ENCODE measurements at places on chromosomes 3 and 15. TPM values are rescaled to one million over a fixed set of nuclear protein-coding genes. Genes with fewer than 3 reads are reported as not detected.

DNA sequence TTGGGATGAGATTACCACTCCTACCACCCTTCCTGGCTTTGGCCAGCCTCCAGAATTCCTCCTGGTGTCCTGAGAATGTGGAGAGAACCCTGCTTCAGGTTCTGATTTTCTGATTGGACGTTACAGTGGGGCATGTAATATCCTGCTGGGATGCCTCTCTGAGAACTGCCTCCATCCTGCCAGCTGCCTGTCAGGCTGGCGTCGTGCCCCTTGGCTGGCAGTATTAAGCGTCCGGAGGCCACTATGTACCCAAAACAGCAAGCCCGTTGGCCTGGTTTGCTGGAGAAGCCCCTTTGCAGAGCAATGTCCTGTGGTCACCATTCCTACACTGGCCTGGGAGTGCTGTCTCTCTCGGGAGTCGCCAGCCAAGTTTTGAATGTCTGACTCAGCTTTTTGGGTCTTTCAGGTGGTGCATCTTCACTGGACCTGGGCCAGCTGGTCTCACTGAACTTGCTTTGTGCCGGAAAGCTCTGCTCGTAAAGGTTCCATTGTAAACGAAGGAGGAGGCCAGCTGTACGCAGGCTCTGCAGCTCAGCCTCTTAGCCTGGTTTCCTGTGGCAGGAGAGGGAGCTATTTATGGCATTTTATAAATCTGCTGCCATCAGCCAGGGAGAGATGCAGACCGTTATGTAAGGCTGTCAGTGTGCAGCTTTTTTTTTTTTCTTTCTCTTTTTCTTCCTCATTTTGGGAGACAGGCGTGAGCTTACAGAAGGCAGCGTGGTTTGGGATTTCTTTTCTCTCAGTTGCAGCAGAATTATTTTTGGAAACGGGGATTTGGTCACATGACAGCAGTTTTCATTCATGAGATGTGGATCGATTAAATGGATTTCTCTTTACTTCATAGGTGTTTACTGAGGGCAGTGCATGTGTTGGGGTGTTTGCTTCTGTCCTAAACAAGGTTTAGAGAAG lies 19.0 kb upstream of the TRAK1 start:
- no peaks in the 10 kb centered on the region for H3K36me3 ChIP-seq
- H3K27me3 ChIP-seq: no peaks in the 10 kb centered on the region
- peak overlapping the region; percentile 45 for H3K4me3 ChIP-seq
- H3K27ac ChIP-seq: peak overlapping the region; percentile 95
- H3K4me1 ChIP-seq: peaks cover 84% of the 10 kb centered on the region

DNA sequence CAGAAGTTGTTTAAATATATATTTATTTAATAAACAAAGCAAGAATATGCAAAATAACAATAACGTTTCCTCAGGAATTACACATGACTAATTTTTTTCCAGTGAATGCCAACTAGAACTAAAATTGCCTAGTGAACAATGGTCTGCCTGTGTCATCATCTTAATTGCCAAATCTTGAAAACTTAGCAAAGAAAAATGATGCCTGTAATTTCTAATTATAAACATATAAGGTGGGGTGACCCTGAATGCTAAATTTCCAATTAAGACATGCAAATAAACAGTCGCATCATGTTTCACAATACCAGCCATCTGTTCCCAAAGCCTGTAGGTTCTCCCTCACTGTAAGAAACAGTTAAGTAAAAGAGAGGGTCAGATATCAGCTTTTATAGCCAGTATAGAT lies 67.6 kb upstream of the PLCL2 start:
- no peak overlapping the region for H3K4me3 ChIP-seq
- H3K36me3 ChIP-seq: no peaks in the 10 kb centered on the region
- no peak for DNase-seq
- H3K27me3 ChIP-seq: no peaks in the 10 kb centered on the region

- H3K27me3 ChIP-seq: no peaks in the 10 kb centered on the region
- DNase-seq: peak; percentile 80
- peak overlapping the region; percentile 92 for H3K27ac ChIP-seq
- peaks cover 35% of the 10 kb centered on the region for H3K4me1 ChIP-seq
Measured at GRCh38 chr15:65087873-65088642, 11.5 kb downstream of the KBTBD13 start.

Gene PROS1
- total RNA-seq: 51.0 TPM

DNA sequence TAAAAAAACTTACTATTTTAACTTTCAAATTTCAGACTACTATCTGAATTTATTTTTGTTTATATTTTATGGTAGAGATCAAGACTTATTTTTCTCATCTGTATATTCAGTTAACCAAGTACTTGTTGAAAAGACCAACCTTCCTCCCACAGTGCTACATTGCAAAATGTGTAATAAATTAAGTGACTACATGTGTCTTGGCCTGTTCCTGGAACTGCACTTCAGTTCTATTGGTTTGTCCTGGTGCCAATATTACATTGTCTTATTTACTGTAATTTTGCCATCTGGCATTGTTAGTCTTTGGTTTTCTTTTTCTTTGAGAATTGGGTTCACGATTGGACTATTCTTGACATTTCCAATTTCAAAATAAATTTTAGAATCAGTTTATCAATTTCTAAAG lies 138.4 kb upstream of the KCNMB2 start:
- no peaks in the 10 kb centered on the region for H3K27me3 ChIP-seq
- no peak overlapping the region for H3K27ac ChIP-seq
- H3K36me3 ChIP-seq: no peaks in the 10 kb centered on the region
- H3K4me1 ChIP-seq: no peaks in the 10 kb centered on the region

DNA sequence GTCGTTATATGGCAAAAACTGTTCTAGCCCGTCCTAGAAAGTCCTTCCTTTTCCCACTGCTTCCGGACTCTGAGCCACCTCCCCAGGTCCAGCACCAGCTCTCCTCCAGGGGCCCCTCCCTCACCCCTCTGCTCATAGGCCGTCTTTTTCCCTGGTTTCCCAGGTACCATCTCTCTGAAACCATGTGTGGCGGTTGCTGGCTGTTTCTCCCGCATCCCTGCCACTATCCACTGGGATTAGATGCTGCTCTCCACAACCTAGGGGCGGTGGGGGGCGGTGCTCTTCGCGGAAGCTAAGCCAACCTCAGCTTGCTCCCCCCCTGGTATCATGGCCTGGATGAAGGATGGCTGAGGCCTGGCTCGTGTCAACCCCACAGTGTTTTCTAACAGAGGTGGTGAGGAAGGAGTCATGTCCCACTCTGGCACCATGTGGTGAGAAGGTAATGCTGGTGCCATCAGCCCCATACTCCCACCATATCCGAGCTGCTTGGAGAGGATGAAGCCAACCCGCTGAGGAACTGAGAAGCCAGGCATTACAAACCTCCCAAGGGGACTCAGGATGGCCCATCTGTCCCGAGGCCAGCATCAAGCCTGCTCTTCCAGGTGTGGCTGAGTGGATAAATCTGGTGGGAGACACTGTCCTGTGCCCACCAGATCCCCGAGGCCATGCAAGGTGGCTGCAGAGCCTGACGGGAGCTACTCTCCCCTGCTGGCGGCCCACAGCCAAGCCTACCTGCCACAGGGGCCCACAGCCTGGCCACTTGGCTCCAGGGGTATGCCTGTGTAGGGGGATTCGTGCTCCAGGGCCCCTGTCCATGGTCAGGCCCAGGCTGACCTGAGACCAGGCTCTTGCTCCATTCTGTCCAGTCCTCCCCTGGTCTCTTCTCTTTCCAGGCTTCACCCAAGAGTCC lies 27.9 kb upstream of the SLC41A3 start:
- no peak overlapping the region for H3K27ac ChIP-seq
- H3K27me3 ChIP-seq: no peaks in the 10 kb centered on the region
- H3K36me3 ChIP-seq: no peaks in the 10 kb centered on the region
- DNase-seq: no peak
- no peak overlapping the region for H3K4me3 ChIP-seq
- H3K4me1 ChIP-seq: no peaks in the 10 kb centered on the region

DNA sequence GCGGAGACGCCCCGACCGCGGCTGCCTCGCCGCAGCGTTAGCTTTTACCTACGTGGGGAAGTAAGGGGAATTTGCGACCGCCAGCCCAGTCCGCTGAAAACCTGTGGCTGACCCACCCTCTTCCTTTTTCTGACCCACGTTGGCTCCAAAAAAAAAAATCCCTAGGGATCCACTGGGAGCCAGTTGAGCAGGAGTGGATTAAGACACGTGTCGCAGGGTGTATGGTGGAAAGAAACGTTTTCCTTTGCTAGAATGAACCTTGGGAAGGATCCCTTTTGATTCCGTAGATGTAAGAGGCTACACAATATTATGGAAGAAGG lies 575 bp upstream of the PCYT1A start:
- H3K4me1 ChIP-seq: peaks cover 42% of the 10 kb centered on the region
- no peaks in the 10 kb centered on the region for H3K27me3 ChIP-seq
- DNase-seq: no peak
- H3K4me3 ChIP-seq: peak overlapping the region; percentile 95
- peak overlapping the region; percentile 94 for H3K27ac ChIP-seq

DNA sequence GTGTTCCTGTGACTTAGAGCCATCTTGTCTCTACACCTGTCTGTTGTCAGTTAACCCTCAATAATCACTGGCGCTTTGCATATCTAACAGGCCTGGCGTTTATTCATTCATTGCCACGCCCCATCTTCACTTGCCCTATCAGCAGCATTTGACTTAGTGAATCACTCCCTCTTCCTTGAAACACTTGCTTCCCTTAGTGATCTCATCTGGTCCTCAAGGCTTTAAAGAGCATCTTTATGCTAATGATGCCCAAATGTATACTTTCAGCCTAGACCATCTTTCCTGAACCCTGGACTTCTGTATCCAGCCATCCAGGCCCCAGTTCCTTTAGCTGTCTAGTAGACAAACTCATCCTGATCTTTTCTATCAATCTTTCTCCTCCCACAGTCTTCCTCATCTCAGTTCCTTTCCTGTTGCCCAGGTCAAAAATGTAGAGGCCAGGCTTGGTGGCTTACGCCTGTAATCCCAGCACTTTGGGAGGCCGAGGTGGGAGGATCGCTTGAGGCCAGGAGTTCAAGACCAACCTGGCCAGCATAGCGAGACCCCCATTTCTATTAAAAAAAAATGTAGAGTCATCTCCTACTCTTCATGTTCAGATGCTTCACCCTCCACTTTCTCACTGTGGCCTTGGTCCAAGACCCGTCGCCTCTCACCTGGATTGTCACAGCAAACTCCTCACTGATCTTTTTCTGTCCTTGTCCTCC lies 1.4 kb upstream of the IGDCC4 start:
- no peak for DNase-seq
- no peaks in the 10 kb centered on the region for H3K27me3 ChIP-seq
- H3K36me3 ChIP-seq: no peaks in the 10 kb centered on the region

DNA sequence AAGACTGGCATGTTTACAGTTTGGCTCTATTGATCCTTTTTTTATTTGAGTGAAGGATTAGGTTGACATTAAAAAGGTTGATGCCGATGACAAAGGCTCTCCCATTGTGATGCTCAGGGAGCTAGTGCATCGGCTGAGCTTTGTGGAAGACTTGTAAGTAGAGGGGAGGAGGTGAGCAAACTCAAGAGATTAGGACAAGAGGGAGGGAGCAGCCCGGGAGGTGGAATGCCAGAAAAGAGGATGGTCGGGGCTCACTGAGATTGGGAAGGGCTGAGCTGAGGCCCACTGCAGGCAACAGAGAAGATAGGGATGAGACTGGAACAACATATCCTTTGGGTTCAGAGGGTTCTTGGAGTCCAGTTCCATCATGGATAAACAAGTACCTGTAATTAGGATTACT lies 26.5 kb upstream of the PSMD6 start:
- no peak overlapping the region for H3K4me3 ChIP-seq
- no peaks in the 10 kb centered on the region for H3K4me1 ChIP-seq
- H3K27ac ChIP-seq: no peak overlapping the region
- no peaks in the 10 kb centered on the region for H3K36me3 ChIP-seq
- no peak for DNase-seq
- H3K27me3 ChIP-seq: no peaks in the 10 kb centered on the region

Gene DNASE1L3
- 0.58 TPM for total RNA-seq

DNA sequence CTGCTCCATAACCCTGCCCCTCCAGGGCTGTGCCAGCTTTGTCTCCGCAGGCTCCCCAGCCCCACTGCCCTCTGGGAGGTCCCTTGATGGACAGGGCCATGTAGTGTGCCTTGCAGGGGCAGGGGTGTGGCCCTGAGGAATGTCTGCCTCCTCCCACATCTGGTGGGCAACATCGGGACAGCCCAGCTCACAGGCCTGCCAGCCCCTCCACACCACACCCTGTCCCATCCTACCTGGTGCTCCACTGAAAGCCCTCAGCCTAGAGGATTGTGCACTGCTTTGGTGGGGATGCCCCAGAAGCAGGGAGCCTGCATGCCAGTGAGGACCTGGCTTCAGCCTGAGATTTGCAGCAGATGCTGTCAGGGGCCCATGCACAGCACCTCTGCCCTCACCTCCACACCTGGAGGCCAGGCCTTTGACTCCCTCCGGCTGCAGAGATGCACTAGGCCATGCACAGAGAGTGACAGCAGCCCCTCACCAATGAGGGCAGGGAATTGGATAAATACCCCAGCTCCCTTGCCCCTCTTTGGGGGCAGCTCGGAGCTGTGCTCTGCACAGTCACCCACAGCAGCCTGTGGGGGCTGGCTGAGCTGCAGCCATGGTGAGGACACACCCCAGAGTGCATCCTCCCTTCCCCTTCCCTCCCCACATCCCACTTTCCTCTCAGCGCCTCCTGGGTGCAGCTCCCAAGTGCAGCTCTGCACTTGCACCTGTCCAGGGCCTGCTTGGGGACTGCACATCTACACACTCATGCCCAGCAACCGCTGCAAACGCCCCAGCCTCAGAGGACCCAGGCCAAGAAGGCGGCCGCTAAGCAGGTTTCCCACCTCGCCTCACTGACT lies 2.7 kb downstream of the C3orf22 start:
- H3K27ac ChIP-seq: no peak overlapping the region
- H3K36me3 ChIP-seq: no peaks in the 10 kb centered on the region
- H3K27me3 ChIP-seq: no peaks in the 10 kb centered on the region
- H3K4me1 ChIP-seq: no peaks in the 10 kb centered on the region

Gene ITGB5
- total RNA-seq: 96.3 TPM

GRCh38 chr15:73700041-73700842 lies 16.1 kb downstream of the CD276 start:
- H3K27ac ChIP-seq: no peak overlapping the region
- H3K27me3 ChIP-seq: no peaks in the 10 kb centered on the region
- no peaks in the 10 kb centered on the region for H3K36me3 ChIP-seq
- no peak overlapping the region for H3K4me3 ChIP-seq
- peak; percentile 80 for DNase-seq

Gene GOLGA8T
- total RNA-seq: 2.2 TPM

Gene GATM
- total RNA-seq: 17.4 TPM

Gene SERPINI2
- total RNA-seq: not detected
